Activated T-cell treated with anti-CD3 and anti-CD28 coated beads, Interleukin-2, amount 50 U/mL, for 48 hours (primary cell): ENCODE measurements at places on chromosomes 4 and X.
A peak's percentile ranks its signal among the peaks of the same experiment; 100 is the strongest.

DNA sequence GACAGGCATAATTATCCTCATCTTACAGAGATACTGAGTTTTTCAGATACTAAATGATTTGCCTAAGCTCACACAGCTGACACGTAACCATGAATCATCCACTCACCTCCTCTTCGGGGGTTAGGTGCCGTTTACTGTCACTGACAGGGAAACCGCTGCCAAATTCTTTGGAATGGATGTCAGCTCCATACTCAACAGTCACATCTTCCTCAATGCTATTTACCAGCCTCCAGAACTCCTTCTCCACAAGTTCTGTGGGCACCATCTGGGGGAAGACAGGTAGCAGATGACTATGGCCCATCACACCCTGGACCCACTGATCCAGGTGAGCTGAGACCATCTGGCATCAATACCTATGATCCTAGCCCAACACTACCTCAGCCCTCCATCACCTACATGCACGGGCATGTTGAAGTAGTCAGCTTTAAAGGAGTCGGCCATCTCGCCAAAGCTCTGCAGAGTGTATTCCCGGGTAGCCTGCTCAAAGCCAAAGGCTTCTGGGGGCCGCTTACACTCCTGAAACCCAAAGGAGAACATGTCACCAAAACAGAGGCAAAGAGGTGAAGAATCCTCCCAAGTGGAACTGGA is 13.5 kb downstream of the KDM5C start:
- DNase-seq = no peak

- DNase-seq = no peak
Observed at GRCh38 chr4:84394386-84394785, 104.7 kb downstream of the NKX6-1 start.

GRCh38 chr4:142574306-142574705 is 271.8 kb downstream of the INPP4B start:
- DNase-seq = no peak

- no peak for DNase-seq
Observed at GRCh38 chr4:10186228-10187214, 69.9 kb upstream of the WDR1 start.

DNA sequence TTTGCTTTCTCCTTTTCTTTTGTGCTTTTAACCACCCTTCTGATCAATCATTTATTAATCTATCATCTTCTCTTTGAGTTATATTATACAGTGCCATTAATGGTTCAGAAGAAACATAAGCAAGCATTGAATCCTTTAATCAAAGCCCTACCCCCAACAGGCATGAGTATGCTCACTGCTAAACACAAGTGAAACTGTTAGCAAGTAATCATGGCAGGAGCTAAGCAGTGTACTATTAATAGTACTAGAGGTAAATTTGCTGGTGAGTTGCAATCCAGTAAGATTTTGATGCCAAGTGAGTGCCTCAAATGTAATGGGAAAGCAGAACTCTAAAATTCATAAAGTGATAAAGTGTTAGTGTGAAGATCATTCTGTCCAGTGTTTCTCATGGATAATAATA is 57.2 kb downstream of the FNIP2 start:
- DNase-seq = no peak

DNA sequence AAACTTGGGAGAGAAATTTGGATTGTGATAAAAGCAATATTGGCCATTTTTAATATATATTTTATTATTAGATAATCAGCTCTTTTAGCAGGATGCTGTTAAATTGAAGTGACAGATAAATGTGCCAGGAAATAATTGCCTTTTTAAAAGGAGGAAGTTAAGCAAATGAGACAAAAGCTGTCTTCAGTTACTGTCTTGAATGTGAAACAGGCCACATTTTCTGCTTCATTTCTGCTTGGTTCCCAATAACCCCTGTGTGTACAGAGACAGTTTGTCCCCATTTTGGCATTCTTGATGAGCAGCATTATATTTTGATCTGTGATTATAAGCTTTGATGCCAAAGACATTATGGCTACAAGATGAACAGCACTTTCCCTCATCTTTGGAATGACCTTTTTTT is 953 bp downstream of the EPGN start:
- no peak for DNase-seq

GRCh38 chrX:4435905-4436304 is 722.5 kb upstream of the PRKX start:
- no peak for DNase-seq

GRCh38 chrX:114611018-114611619 is 27.2 kb downstream of the HTR2C start:
- DNase-seq = peak; percentile 29

DNA sequence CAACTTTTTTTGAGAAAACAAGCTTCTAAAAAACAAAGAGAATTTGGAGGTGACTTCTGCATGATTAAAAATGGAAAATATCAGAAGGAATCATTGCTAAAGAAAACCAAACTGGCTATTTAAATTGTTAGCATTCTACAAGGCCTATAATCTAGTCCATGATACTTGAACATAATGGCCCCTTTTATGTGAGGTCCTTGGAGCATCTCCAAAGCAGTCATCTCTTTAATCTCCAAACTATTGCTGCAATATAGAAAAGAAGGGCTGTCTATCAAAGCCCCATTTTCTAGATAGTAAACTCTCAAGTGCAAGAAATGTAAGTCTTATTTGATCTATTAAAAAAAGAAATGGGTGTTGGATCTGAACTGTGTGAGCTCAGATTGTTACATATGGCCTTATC is 615.1 kb downstream of the CENPC start:
- DNase-seq = no peak

DNA sequence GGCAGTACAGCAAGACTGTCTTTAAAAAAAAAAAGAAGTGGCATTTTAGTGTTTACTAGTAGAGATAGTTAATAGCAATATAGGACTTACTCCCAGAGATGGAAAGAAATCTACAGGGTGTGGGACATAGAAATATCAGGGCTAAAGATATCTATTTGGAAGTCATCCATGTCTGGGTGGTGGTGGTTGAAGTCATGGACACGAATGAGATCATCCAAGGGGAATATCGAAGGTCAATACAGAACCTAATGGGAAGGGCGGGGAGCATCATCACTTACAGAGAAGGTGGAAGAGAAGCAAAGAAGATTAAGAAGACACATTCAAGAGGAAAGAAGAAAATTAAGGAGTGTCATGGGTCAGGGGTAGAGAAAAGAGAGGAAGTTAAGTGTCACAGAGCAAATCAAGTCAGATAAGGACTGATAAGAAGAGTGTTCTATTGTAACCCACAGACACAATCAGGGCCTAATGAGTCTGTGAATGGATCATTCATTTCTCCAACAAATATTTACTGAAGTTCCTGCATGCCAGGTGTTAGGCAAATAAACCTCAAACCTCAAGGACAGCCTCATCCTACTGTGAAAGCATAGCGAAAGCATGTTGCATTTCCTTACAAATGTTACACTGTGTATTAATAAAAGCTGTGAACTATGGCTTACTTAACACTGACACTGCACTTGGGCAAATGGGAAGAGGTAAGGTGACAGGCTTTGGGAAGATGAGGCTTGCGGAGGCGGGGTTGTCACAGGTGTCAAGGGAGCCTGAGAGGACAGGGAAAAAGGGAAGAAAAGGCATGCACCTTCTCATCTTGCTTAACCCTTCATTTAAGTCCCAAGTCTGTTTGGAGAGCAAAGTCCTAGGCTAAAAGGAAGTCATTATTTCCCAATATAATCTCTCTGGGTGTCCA is 65.3 kb downstream of the ELOVL6 start:
- DNase-seq = no peak

DNA sequence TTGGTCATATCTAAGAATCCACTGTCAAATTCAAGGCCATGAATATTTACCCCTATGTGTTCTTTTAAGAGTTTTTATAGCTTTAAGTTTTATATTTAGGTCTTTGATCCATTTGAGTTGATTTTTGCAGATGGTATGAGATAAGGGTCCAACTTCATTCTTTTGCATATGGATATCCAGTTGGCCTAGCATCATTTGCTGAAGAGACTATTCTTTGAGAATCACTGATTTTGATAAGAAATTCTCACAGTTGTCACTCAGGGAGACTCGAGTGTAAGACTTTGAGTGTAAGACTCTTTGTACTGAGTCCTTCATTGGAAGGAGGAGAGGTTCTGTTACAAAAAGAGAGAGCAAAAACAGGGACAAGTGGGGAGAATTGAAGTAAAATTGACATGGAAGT is 74.8 kb downstream of the CBLL2 start:
- no peak for DNase-seq

GRCh38 chr4:24582235-24582832 is 2.0 kb downstream of the DHX15 start:
- DNase-seq = no peak

- no peak for DNase-seq
Observed at GRCh38 chrX:112477653-112478052, 202.1 kb downstream of the LHFPL1 start.

GRCh38 chrX:12159799-12160198 is 21.5 kb downstream of the FRMPD4 start:
- DNase-seq = no peak

GRCh38 chrX:103356130-103356798 is at the start of gene TCEAL9:
Gene TCEAL9 (plus strand): TSS chrX:103356506. CDS start chrX:103357685, 1,179 bp downstream.
- no peak for DNase-seq

GRCh38 chr4:180675359-180675650 is 1567.9 kb upstream of the TENM3 start:
- no peak for DNase-seq

DNA sequence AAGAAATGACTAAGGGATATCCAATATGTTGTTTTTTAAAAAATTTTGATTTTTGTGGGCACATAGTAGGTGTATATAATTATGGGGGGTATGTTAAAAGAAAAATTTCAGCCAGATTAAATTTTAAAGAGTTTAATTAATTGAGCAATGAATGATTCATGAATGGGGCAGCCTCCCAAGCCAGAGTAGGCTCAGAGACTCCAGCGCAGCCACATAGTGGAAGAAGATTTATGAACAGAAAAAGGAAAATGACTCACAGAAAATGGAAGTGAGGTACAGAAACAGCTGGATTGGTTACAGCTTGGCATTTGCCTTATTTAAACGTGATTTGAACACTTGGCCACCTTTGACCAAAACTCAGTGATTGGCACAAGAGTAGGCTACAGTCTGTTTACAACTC is 91.7 kb downstream of the SPATA18 start:
- DNase-seq = no peak
